ENCODE measurements at places on chromosomes 2 and 18. TPM values are rescaled to one million over a fixed set of nuclear protein-coding genes. Genes with fewer than 3 reads are reported as not detected.

DNA sequence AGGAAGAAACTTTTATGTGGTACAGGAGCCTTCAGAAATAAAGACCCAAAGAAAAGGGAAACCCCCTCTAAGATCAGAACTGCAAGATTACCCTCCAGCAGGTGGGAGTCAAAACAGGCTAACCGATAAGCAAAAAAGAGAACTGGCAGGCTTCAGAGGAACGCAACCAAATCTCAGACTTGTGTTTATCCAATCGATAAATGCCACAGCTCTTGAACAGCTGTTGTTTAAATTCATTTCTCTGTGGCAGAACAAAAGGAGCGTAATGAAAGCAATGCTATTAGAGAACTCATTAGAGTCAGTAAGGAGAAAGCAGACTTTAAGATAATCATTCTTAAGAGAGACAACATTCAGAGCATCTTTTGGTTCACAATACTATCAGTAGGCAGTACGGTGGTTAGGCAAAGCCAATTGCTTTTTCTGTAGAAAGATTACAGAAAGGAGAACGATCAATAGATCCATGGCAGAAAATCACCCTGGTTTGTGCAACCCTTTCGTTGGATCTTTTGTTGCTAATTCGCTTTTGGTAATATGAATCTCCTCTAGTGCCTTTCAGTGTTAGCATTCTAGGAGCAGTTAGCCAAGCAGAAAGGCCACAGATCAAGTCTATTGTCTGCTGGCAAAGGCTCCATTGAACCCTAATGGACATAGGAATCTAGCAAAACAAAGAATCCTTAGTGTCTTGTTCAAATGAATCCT, 476.4 kb upstream of the CHST9 start:
- DNase-seq: no peak

DNA sequence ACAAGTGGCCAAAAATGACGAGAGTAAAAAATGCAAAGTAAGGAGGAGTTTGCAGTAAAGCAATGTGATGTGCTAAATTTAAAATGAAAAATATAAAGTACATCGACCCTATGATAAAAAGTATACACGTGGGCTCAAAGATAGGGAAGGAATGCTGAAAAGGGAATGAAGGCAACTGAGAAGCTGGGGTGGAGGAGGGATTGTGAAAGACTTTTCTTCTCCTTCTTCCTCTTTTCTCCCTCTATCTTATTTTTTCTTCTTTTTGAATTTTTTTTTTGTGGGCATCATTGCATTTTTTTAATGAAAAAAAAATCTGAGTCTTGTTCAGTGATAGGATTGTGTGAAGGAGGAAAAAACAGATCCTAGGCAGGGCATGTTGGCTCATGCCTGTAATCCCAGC, 57.6 kb upstream of the STK17B start:
- no peak for DNase-seq

DNA sequence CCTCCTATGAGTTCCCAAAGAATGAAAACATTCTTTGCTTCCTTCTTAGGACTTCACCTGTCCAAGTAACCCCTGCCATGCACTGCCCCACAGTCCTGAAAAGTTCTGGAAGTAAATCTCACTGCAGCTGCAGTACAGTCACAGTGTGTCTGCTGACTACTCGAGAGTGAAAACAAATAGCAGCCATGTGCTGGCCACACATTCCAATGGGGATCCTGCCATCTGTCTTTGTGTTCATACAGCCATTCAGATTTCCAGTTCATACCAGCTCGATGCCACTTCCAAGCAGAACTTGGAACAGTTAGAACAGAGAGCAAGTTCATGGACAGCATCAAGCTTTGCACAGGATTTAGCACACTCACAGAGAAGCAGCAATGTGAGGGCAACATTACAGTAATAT, 629.9 kb upstream of the ACVR2A start:
- no peak for DNase-seq

GPR39 gene
- 14.1 TPM for total RNA-seq

REEP1 gene
- 0.25 TPM for total RNA-seq

WNT10A gene
- 1.2 TPM for total RNA-seq

DNA sequence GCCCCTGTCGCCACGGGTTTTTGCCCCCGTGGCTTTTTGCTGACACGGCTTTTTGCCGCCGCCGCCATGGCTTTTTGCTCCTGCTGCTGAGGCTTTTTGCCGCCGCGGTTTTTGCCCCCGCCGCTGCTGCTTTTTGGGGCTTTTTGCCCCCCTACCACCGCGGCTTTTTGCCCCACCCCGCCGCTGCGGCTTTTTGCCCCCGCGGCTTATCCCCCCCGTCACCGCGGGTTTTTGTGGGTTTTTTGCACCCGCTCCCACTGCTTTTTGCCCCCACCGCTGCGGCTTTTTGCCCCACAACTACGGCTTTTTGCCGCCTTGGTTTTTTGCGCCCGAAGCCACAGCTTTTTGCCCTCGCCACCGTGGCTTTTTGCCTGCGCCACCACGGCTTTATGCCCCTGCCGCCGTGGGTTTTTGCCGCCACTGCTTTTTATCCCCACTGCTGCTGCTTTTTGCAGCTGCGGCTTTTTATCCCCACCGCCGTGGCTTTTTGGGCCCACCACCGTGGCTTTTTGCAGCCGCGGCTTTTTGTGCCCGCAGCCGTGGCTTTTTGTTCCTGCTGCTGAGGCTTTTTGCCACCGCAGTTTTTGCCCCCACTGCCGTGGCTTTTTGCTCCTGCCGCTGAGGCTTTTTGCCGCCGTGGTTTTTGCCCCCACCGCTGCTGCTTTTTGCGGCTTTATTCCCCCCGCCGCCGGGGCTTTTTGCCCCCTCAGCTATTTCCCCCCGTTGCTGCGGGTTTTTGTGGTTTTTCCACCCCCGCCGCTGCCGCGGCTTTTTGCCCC, 2798.0 kb upstream of the TEKT4 start:
- DNase-seq: no peak

GRCh38 chr18:63956755-63957154, 7.7 kb downstream of the HMSD start:
- no peak for DNase-seq

- peak; percentile 46 for DNase-seq
Observed at GRCh38 chr2:30514848-30515435, 67.9 kb downstream of the LCLAT1 start.
